Airway epithelial cell (primary cell): ENCODE measurements at places on chromosomes 4 and X. TPM values are rescaled to one million over a fixed set of nuclear protein-coding genes. Genes with fewer than 3 reads are reported as not detected.

Gene GPRASP1
- total RNA-seq, result 0.14 and 1.1 TPM in 2 replicates

Gene AMMECR1
- 17.1 and 21.7 TPM in 2 replicates for total RNA-seq

Gene TBX22
- total RNA-seq, result not detected in 2 replicates

Gene CABS1
- not detected in 2 replicates for total RNA-seq

Gene NSG1
- 36.9 and 45.7 TPM in 2 replicates for total RNA-seq

Gene CT45A2
- total RNA-seq, result not detected in 2 replicates

Gene PPARGC1A
- total RNA-seq, result 0.42 and 1.1 TPM in 2 replicates

Gene UGT2B11
- total RNA-seq, result not detected in 2 replicates

Gene DACH2
- 0.05 and 0.21 TPM in 2 replicates for total RNA-seq

Gene KLHL2
- total RNA-seq, result 15.2 and 19.6 TPM in 2 replicates

Gene GLRA3
- not detected in 2 replicates for total RNA-seq
